ENCODE measurements at places on chromosomes 6 and 20. TPM values are rescaled to one million over a fixed set of nuclear protein-coding genes. Genes with fewer than 3 reads are reported as not detected.

DNA sequence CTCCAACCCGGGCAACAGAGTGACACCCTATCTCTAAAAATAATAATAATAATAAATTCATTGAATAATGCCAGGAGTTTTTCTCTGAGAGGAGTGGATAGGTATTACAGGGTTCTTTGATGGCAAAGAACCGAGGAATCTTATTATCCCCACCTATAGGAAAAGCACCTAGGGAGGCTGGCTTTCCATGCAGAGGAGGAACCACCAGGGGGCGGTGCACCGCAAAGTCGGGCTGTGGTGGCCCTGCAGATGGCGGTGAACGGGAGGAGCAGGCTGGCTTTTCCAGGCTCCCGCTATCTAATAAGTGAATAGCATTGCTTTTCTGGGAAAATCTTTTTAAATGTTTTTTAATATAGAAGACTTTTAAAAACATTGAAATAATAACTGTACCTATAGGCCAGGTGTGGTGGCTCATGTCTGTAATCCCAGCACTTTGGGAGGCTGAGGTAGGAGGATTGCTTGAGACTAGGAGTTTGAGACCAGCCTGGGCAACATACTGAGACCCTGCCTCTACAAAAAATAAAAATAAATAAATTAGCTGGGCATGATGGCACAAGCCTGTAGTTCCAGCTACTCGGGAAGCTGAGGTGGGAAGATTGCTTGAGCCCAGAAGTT is 864.2 kb downstream of the KIF16B start:
- peak; percentile 24 for DNase-seq

- no peak for DNase-seq
Measured at GRCh38 chr6:99612551-99613408, 6.1 kb downstream of the PRDM13 start.

Gene EDN3
- not detected for total RNA-seq

Gene GNAS-AS1
- 0.25 TPM for total RNA-seq

Gene VGLL2
- not detected for total RNA-seq

- DNase-seq = no peak
Measured at GRCh38 chr20:62378215-62378614, 8.7 kb upstream of the RPS21 start.

- peak; percentile 30 for DNase-seq
Measured at GRCh38 chr6:42093582-42094329, 43.4 kb downstream of the TAF8 start.

DNA sequence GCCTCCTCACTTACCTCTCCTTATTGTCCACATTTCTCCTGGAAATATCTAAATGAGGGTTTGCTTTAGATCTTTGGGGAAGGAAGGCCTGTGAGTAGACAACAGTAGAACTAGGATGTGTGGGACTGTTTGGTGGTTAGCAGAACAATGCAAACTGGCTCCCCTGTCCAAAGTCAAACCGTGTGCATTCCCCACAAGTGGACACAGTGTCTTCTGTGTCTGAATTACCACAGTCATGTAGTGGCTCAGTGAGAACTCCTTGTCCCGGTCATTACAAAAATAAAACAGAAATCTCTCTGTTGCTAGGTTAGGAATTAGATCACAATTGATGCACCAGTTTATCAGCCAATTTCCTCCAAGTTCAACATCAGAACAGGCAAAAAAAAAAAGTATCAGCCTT is 455 bp upstream of the ADGRF4 start:
- DNase-seq = no peak

GRCh38 chr6:84033523-84034451 is at the start of gene MRAP2:
Gene MRAP2, plus strand, starts transcription at chr6:84033772. Its CDS starts 21,547 bp downstream, at chr6:84055319.
- peak; percentile 61 for DNase-seq

DNA sequence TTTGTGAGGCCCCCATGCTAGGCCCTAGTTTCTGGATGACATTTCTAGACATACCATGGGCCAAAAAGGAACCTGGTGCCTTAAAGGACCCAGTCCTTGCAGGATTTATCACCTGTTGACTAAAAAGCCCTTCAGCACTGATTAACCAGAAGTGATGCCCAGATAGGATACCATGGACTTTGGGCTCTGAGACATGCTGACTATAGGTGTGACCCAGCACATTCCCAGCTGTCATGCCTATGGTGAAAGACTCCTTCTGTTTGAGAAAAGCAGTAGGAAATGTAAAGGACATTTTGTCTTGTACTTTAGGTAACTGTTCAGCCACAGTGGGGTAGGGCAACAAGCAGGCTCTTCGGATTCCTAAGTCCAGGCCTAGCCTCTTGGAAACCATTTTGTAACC is 724.2 kb downstream of the CD109 start:
- DNase-seq = no peak

- no peak for DNase-seq
Measured at GRCh38 chr20:51542571-51543421, at the start of gene NFATC2. Gene NFATC2, minus strand, starts transcription at chr20:51542719. Its CDS starts 220 bp downstream, at chr20:51542499.

Gene TGM3
- total RNA-seq = not detected

Gene COL12A1
- 1,033 TPM for total RNA-seq

DNA sequence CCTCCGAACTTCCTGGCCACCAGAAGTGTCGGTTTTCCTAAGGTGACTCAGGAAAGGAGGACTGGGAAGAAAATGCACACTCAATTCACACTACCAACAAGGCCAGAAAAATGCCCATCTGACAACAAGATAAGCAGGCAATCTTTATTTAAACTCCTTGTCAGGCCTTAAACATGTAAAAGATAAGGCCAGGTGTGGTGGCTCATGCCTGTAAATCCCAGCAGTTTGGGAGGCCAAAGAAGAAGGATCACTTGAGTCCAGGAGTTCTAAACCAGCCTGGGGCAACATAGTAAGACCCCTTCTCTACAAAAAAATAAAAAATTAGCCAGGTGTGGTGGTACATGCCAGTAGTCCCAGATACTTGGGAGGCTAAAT is 7.6 kb upstream of the ID1 start:
- DNase-seq = no peak

Gene PI16
- total RNA-seq = 181 TPM

Gene MOG
- not detected for total RNA-seq

Gene TFAP2A
- total RNA-seq = 2.5 TPM

DNA sequence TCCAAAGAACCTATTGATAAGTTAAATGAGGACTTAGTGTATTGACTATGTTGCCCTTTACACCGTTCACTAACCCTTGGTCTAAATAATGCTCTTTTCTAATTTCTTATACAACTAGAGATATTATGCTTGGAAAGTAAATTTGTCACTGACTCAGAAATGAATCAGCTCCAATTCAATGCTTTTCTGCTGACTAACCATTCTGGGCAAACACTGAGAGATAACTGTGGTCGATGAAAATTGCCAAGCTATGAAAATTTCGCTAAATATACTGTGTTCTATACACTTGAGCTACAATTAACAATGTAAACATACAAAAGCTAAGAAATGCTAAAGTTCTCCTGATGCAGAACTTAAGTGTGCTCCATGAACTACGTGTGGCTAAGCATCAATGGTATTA is 23.1 kb upstream of the FBXO9 start:
- DNase-seq = peak; percentile 93

GRCh38 chr6:31701666-31702404 is 1.3 kb downstream of the ABHD16A start:
- peak; percentile 56 for DNase-seq

GRCh38 chr6:134035823-134036296 is 16.6 kb downstream of the SLC2A12 start:
- DNase-seq = peak; percentile 67

- peak; percentile 82 for DNase-seq
Measured at GRCh38 chr6:158149641-158150040, 18.4 kb downstream of the SERAC1 start.

GRCh38 chr6:14035071-14035847 is 82.3 kb upstream of the CD83 start:
- DNase-seq = peak; percentile 90

DNA sequence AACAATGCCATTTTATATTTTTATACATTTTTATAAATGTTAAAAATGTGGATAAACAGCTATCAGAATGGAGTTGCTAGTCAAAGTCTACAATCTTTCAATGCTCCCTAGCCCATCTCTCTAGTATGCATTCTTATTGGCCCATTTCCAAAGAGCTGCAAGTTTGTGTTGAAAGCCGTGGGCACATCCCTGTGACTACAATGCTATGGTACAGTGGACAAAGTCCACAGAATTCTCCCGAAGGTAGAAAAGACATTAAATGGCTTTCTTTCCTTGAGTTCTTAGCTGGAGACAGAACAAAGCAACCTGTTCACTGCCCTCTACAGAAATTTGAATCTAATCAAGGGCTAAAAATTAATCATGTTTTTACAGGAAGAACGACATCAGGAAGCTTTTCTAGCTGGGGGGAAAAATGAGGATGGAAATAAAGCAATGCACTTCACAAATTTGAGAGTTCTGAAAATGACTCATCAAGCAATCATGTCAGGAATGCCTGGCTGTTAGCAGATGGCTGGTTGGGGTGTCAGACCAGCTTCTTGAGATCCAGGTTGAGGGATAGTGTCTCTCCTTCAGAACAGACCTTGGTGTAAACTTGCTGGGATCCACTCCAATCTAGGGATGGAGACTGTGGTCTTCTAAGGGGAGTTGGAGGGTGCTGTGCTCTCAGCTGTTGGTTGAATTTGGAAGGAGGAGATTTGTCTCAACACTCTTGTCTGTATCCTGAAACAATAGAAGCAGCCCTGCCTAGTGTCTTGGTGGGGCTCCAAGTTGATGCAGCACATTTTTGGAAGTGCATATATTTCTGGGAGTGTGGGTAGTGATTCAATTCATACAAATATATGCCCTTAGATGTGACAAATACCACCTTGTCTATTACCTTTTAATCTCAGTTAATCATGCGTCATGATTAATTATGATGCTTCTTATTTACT is 143.4 kb upstream of the PHACTR1 start:
- peak; percentile 75 for DNase-seq

GRCh38 chr20:31676609-31676989 is 38.9 kb downstream of the COX4I2 start:
- DNase-seq = no peak

Gene TSPO2
- total RNA-seq = not detected

DNA sequence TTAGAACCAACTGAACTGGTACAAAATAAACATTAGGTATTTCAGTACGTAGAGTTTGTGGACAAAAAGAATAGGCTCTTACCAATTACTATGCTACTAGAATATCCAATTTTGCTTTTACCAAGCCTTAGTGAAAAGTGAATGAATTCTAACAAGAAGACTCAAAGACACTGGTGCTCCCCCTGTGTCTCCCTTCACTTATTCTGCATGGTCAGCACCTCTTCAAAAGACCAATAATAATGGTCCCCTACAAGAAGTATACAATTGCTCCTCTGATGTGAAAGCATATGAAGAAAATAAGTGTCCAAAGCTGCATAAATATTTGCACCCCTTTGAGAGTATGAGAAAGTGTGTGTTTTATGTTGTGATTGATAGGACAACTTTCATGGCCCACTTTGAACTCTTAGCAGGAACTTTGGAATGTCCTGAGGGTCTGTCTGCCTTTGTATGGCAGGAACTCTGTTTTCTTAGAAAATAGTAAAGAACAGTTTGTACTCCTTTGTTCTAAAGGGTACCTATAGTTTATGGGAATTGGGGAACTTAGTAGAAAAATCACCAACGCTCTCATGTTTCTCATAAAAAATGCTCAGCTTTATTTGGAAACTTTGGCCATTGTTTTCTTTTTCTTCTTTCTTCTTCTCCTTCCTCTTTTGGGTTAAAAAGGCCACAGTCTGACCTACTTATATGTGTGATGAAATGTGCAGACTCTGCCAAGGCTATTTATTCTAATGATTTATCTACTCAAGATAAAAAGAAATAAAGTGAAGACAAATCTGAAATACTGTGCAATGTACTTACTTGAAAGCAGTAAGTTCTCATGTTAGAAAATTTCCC is 352.4 kb downstream of the LAMA2 start:
- peak; percentile 8 for DNase-seq

DNA sequence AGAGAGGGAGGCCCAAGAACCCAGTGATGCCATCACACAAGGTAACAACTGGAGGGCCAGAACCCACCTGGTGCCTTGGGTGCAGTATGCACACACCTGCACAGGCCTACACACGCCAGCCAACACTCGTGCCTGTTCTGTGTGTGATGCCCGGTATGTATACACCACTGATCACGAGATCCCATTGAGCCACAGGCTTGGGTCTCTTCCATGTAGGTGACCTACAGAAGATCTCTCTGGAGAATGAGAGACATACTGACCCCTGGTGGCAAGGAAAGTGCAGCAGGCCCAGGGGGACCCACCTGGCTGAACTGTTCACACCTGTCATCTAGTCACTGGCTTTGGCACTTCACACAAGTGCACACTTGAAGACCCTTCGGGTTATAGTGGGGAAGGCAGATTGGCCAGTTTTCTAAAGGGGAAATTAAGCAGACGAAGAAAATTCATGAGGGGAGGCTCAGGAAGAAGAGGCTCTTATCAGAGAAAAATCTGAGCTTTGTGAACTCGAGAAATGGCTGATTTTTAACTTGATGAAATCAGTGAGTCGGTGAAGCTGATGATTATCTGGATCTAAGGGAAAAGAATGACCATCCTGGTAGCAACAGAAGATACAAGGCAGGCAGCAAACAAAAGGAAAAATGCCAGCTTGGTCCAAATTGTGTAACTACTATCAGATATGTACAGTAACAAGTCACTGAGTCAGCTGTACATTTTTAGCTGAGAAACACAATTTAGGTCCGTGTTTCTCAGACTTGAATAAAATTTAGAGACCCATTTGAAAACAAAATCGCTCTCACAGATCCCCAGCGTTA is 69.1 kb upstream of the PBOV1 start:
- peak; percentile 52 for DNase-seq

- DNase-seq = no peak
Measured at GRCh38 chr6:93749191-93749590, 329.8 kb upstream of the EPHA7 start.

Gene ARMH2
- not detected for total RNA-seq

Gene PI3
- 1.5 TPM for total RNA-seq

DNA sequence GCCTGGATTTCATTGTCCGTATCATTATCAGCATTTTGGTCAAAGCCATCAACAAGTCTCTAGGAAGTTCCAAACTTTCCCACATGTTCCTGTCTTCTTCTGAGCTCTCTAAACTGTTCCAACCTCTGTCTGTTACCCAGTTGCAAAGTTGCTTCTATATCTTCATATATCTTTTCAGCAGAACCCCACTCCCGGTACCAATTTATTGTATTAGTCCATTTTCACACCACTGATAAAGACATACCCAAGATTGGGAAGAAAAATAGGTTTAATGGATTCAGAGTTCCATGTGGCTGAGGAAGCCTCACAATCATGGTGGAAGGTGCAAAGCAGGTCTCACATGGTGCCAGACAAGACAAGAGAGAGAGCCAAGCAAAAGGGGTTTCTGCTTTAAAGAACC is 293.2 kb downstream of the EPM2A start:
- no peak for DNase-seq

DNA sequence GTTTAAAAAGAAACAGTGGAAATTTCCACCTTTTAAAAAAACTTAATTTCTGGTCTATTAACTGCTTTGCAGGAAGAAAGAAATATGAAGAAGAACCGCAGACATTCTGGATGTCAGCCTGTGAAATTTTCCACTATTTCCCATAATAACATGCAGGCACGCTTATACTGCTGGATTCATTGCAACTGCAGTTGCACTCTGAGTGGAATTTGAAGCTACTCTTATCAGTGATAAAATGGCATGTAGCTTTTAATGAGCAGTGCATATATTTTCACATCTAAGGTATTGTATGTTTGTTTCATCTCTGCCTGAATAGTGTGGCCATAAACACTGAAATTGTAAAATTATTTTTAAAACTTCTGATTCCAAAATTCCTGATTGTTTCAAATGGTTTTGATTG is 28.2 kb downstream of the NCOA3 start:
- DNase-seq = peak; percentile 52

All from GM23248 (cell line).